ENCODE measurements at places on chromosomes 5 and 9. TPM values are rescaled to one million over a fixed set of nuclear protein-coding genes. Genes with fewer than 3 reads are reported as not detected.
A peak's percentile ranks its signal among the peaks of the same experiment; 100 is the strongest.

- no peak for DNase-seq
These were observed 116.0 kb downstream of the CRB2 start for GRCh38 chr9:123471843-123472570.

The PCDHGA2 gene
- total RNA-seq = 17.3 TPM

GRCh38 chr5:176882567-176882903, 16.6 kb downstream of the HK3 start:
- DNase-seq = no peak

GRCh38 chr5:167819406-167819805, 472.0 kb upstream of the WWC1 start:
- DNase-seq = no peak

GRCh38 chr9:112278152-112278551, 55.3 kb downstream of the PTBP3 start:
- DNase-seq = no peak

GRCh38 chr9:14189578-14189977, 124.4 kb downstream of the NFIB start:
- no peak for DNase-seq

GRCh38 chr5:176646049-176646706, 1.1 kb upstream of the TSPAN17 start:
- no peak for DNase-seq

The BNC2 gene
- 6.6 TPM for total RNA-seq

The NUDT12 gene
- total RNA-seq = 11.4 TPM

- DNase-seq = no peak
These were observed 419.3 kb upstream of the ADAMTS16 start for GRCh38 chr5:4720831-4721230.

GRCh38 chr5:38529955-38530646, 26.3 kb downstream of the LIFR start:
- DNase-seq = no peak

The HSD17B3 gene
- total RNA-seq = 1.3 TPM

DNA sequence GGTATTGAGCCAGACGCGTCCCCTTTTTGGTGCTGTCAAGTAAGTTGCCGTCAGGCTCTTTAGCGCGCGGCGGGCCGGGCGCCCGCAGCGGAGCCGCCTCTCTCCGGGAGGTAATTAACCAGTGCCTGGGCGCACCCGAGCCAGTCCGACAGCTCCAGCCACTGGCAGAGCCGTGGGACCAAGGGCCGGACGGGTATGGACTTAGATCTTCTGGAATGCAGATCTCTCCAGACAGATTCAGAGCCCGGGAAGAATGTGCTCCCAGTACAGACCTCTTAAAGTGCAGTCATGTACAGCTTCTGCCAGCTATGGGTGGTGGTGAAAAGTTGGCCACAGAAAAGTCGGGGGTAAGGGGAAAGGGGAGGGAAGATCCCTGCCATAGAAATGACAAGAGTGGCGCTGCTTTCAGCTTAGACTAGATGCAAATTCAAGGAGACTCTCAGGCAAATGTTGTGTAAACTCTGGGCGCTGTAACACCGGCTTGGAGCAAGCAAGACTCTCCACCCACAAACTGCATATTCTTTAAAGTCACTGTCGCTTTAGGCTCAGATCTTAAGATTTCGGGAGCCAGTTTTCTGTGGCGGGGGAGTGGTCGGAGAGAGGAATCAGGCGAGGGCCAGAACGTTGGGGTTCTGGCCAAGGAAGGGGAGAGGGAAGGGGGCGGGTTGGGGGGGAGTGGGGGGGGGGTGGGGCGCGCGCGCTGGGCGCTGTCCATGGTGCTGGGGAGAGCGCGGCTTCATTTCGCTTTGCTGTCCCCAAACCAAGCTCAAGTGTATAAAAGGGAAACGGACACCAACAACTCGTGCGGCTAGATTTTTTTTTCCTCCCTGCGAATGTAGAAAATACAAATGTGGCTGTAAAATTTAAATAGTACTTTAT, 29.2 kb downstream of the NR2F1 start:
- DNase-seq = no peak

The SLC34A3 gene
- total RNA-seq = not detected

GRCh38 chr5:168658394-168658793, 79.2 kb upstream of the PANK3 start:
- DNase-seq = no peak

- DNase-seq = no peak
These were observed 498.5 kb upstream of the TYRP1 start for GRCh38 chr9:12194731-12195130.

GRCh38 chr9:136614372-136614922, 48.3 kb upstream of the EGFL7 start:
- peak; percentile 86 for DNase-seq

The ABCA1 gene
- 5.4 TPM for total RNA-seq

DNA sequence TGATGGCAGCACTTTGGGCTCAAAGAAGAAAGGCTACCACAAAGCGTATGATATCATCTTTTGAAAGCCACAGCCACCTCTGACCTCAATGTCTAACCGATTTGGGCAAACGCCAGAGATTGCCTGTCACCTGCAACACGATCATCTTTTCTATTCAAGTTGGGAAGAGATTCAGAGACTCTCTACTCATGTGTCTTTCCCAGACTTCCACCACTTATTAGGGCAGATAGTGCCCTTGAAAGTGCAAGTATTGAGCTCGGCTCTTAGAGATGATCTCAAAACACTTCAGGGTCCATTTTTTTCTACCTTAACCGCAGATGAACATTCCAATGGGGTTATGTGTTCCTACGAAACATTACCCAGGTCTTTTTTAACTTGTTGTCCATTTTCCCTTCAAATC, 213.7 kb downstream of the DRD1 start:
- DNase-seq = no peak

GRCh38 chr5:173016598-173017046, 33.1 kb downstream of the ATP6V0E1 start:
- no peak for DNase-seq

- no peak for DNase-seq
These were observed at the start of gene PHF2 for GRCh38 chr9:93576258-93577077. Gene PHF2, plus strand, starts transcription at chr9:93576584. Its CDS starts 190 bp downstream, at chr9:93576774.
